NCI-H82 (cell line): ENCODE measurements at places on chromosomes 3 and 15.

- peak; percentile 0 for DNase-seq
These were observed 331.4 kb upstream of the WNT5A start for GRCh38 chr3:55818485-55818884.

DNA sequence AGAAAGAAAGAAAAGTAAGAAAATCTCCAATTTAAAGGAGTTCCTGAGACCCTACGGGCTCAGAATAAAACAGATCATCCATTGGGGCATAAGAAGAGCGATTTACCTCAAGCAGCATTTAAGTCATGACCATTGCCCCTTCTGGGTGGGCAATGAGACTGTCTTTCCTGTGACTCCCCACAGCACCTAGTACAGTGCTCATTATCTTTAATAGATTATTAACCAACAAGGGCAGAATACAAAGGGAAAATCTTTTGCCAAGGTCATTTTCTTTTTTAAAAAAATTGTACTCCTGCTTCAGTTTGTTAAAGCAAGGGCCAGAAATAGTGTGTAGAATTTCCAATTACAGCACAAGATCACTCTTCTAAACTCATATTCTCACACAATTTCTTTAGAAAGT lies 443.3 kb upstream of the AGTR1 start:
- DNase-seq = no peak

- DNase-seq = no peak
These were observed 566.7 kb upstream of the ROBO1 start for GRCh38 chr3:80334534-80334933.

DNA sequence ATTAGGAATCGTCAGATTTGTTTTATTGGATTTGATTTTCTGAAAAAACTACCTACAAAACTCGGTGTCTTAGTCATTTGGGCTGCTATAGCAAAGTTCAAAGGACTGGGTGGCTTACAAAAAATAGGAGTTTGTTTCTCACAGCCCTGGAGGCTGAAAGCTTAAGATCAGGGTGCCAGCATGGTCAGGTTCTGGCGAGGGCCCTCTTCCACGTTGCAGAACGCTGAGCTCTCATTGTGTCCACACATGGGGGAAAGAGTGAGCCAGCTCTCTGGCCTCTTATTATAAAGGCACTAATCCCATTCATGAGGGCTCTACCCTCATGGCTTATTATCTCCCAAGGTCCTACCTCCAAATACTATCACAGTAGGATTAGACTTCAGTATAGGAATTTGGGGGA lies 40.6 kb upstream of the MRPS22 start:
- DNase-seq = peak; percentile 48

DNA sequence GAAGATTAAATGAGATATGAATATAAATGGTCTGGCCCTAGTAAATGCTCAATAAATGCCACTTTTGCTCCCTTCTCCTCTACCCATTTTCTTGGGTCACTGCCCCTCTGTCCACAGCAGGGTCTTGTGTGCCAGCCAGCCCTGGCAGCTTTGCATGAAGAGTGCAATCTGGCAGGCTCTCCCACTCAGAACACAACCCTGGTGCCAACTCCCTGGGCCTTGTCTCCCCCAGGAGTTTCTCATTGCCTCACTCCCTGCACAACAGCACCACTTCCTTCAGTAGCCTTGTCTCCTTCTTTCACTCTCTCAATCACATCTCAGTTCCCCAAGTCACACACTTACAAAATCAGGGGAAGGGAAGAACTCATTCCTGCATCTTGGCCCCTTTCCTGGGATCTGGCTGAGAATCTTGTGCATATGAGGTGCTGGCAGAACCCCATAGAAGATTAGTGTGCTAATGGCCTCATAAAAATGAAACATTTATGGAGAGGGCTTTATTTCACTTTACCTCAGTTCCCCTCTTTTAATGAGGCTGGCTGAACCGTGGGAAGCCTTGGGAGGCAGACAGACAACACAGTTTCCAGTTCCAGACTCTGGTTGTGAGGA lies 445.9 kb upstream of the PROK2 start:
- no peak for DNase-seq

DNA sequence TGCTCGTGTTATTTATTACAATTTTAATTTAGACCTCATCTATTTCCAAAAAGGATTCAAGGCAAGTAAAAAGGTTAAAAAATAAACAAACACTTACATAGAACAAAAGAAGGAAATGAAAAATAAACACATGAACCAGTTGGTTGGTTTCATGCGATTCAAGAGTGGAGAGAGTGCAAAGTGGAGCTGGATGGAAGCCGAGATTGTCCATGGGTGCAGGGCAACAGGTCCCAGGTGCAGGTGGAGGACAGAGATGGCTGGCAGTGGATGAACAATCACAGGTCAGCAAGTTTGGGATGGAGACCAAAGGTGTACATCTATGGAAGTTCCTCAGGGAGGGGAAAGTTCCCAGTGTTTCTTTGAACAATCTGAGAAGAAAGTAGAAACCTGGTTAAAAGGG lies 11.6 kb upstream of the SEMA5B start:
- no peak for DNase-seq

- peak; percentile 53 for DNase-seq
These were observed 252.7 kb upstream of the ZPLD1 start for GRCh38 chr3:102182162-102182561.

GRCh38 chr3:138768125-138768524 lies 66.6 kb downstream of the PIK3CB start:
- DNase-seq = no peak

DNA sequence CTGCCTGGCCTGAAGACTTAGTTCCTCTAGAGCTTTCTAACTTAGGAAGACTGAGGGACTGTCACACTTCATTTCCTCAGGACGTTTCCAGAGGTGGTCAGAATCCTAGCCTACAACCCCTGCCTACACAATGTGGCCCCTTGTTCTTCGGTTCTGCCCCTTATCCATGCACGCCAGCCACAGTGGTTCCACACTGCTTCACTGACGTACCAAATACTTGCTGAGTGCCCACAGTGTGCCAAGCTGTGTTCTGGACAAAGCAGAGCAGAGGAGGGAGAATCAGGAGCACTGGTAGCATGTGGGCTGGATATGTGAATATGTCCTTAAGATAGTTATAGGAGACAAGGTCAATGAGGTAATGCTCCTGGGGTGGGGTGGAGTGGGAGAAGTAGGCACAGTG lies 70.5 kb upstream of the SAMMSON start:
- DNase-seq = no peak

DNA sequence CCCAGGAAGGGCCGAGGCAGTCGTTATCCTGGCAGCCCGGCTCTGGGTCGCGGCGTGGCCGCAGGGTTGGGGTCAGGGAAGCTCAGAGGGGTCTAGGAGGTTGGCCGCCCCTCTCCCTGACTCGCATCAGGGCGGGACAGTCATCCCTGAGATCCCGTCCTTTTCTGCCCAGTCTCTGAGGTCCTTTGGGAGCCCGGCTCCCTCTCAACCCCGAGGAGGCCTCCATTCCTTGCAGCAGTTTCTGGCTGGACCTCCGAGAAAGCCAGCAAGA lies 495 bp downstream of the HYAL2 start:
- no peak for DNase-seq

DNA sequence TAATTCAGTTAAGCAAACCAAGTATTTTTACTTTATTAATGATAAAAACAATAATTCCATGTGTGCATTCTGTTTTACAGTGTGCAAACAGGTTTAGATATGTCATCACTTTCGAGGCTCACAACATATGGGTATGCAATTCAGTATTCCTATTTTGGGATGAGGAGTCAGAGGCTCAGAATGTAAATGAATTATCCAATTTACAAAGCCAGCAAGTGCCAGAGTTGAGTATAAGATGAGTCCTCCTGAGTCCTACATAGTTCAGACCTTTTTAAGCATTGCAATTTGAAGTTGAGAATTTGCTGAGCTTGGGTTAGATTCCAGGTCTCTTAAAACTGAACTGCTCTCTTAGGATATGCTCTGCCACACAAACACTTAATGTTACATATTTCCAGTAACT lies 424.2 kb upstream of the ROBO2 start:
- DNase-seq = peak; percentile 2

DNA sequence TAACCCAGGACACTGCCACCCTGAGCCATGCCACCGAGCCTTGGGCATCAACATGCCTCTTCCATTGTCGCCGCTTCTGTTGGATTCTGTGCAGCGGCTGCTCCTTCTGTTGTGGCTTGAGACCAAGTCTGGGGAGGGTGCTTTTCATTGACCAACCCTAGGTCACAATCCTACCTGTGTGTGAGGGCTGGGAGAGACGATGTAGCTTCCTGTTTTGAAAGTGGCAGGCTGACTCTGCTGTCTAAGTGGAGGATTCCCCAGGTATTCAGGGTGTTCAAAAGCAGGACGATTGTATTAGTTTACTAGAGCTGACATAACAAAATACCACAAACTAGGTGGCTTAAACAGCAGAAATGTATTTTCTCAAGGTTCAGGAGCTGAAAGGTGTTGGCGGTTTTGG lies 13.0 kb upstream of the ACAP2 start:
- DNase-seq = no peak

GRCh38 chr3:140953028-140953960 lies 11.7 kb downstream of the SLC25A36 start:
- peak; percentile 15 for DNase-seq

DNA sequence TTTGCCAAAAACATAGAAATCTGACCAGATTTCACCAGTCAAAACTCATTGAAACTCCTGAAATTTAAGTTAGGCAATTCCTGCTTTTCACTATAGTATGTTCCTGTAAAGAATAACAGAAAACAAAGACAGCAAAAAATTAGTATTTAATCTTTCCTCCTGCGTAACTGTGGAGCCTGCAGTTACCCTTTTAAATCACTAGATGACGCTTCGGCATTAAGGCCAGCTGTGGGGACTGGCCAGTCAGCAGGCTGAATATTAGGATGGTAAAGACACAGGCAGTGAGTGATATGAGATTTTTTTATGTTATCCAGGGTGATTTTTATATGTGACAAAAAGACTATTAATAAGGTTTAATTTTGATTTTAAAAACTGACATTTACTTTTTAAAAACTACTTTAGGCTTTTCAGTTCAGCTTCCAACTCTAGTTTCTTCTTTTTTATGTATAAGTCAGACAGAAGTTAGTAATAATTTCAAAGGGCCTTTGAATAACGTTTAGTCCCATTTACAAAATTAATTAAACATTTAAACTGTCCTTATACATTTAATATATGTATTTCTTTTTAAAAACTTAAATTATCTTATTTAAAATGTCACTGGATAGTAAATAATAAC lies 165.1 kb downstream of the PPM1L start:
- DNase-seq = peak; percentile 74

DNA sequence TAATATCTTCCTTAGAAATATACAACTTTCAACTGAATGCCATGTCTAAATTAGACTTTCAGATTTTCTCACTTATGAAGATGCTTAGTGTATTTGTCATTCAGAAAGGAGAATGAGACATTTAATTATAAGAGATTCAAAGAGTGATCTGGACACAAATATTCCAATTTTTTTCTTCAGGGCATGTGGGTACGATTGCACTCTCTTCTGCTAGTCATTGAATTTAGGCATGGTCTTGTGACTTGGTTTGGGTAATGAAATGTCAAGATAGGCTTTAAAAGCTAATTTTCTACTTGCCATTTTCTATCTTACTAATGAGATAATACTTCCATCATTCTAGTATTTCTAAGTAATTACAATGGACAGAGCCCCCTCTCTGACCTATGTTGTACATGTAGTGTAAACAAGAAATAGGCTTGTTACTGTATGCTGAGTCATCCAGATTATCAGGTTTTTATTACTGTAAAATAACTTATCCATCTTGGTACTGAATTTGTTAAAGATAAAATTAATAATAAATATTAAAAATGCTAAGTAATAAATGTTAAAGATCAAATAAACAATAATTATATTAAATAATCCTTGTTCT lies 770.8 kb upstream of the BCHE start:
- no peak for DNase-seq

GRCh38 chr15:60154764-60155325 lies 150.7 kb downstream of the FOXB1 start:
- DNase-seq = no peak

DNA sequence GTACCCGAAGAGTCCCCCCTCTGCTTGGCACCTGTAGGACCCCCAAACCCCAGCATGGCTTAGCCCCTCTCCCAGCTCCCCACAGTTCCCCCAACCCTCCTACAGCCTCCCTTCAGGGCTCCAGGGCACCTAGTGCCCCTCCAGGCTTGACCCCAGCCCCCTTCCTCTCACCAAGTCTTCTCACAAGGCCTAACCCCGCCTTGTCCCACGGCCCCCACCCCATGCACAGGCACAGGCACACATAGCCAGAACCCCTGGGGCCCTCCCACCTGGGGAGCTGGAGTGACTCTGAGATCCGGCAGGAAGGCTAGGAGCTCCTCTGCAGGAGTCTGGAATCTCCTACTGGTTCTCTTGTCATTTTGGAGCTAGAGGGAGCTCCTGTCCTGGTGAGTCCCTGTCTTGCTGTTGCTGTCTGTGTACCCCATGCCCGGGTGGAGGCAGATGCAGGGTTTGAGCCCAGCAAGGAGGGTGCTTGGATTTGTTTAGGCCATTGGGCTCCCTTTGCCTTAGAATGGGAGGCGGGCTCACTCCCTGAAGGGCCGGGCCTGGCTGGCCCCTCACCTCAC lies 39.6 kb downstream of the KLF13 start:
- no peak for DNase-seq

DNA sequence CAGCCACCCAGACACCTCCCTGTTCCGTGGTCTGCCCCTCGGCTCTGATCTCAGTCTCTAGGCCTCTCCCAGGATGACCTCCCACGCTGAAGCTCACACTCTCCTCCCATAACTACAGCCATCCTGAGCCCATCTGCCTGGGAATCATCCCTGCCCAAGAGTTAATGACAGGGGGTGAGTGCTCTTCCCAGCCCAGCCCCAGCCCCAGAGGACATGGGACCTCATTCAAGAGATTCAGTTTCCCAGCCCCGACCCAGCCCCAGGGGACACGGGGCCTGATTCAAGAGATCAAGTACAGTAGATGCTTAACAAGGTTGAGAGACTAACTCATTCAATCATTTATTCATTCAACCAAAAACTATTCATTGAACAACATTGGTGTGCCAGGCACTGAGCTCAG lies 272.0 kb downstream of the XXYLT1 start:
- DNase-seq = no peak
